NCI-H69 (cell line): ENCODE measurements at places on chromosomes 1 and 21.

GRCh38 chr1:55695151-55695550, 480.0 kb upstream of the USP24 start:
- no peak for DNase-seq

DNA sequence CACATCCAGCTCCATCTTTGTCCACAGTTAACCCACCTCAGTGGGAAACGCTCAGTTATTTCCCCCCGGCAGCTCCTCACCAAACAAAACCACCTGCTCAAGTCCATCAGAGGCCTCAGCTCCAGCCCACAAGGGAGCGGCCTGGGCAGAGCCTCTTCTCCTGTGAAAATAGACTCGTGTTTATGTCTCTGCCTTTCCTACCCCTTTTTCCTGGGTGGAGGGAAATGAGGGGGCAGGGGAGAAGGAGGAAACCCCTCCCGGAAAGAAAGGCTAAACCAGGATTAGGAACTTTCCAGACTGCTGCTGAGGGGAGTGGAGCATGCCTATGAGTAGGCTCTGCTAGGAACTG, 81.6 kb downstream of the PAX7 start:
- DNase-seq = no peak

GRCh38 chr1:162996261-162996660, 72.9 kb upstream of the RGS4 start:
- no peak for DNase-seq

DNA sequence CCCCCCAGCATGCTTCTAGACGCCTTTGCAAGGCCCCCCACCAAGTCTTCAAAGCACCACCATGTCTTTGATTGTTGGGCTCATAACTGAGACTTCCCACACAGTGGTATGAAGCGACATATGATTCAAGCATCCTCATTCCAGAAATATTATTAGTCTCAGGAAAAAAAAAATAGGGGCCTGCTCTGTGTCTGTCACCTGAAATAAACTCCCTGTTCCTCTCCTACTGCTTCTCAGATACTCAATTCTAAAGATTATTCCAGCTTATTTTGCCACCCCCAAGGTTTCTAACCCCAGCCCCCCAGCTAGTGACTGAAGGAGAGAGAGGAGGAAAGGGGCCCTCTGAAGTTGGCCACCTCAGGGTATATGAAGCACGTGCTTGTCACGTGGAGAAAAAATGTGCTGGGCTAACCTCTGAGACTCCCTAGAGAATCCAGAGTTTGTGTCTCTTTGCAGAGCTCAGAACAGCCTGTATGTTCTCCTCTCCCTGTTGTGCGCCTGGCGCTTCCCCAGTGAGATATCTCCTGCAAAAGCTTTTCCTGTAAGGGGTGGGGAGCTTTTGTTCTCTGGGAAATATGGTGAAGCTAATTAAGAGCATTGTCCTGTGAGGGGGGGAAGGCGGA, 35.9 kb upstream of the RASAL2 start:
- DNase-seq = peak; percentile 68

DNA sequence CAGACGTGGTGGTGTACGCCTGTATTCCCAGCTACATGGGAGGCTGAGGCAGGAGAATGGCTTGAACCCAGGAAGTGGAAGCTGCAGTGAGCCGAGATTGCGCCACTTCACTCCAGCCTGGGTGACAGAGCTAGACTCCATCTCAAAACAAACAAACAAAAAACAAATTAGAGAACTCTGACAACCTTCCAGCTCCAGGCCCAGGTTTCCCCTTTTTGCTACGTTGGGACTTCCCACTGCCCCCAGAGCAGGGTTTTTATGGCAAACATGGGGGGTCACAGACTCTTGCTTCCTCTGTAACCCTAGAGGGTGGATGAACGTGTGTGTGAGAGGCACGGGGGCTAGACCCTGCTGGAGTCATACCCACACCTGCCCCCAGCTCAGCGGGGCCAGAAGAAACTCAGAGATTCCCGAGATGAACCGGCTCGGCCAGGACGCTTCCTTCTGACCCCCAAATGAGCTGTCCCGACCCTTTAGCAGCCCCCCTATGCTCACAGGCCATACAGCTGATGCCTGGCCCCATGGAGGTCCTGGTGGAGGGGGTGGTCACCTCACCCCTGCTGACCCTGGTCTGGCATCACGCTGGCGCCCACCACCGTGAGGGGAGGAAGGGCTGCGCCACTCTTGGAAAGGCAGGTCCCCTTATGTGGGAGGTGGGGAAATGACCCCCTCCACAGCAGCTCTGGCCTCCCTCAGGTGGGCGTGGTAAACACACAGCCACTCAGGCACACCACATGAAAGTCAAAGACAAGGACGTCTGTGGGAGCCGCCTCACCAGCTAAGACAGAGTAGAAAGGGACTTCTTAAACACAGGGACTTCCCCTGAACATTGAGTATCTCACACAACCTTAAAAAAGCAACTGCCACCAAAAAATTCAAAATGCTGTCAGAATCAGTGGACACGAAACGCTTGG, 7.1 kb downstream of the GPR157 start:
- DNase-seq = no peak

GRCh38 chr21:40018871-40019475, 151.7 kb downstream of the PCP4 start:
- DNase-seq = no peak

- DNase-seq = peak; percentile 41
Observed at GRCh38 chr21:29193901-29194300, 63.5 kb downstream of the MAP3K7CL start.
